ENCODE measurements at places on chromosomes 1 and 21. TPM values are rescaled to one million over a fixed set of nuclear protein-coding genes. Genes with fewer than 3 reads are reported as not detected.

GRCh38 chr1:19771350-19771749, 28.4 kb downstream of the TMCO4 start:
- no peak for DNase-seq

- no peak for DNase-seq
These were observed 53.2 kb downstream of the PRKCZ start for GRCh38 chr1:2103266-2103900.

DNA sequence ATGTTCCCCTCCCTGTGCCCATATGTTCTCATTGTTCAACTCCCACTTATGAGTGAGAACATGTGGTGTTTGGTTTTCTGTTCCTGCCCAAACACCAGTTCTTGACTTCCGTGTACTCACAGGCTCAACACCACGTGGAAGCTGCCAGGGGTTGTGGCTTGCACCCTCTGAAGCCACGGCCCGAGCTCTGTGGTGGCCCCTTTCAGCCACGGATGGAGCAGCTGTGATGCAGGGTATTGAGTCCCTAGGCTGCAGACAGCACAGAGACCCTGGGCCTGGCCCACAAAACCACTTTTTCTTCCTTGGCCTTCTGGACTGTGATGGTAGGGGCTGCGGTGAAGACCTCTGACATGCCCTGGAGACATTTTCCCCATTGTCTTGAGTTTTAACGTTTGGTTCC, 111.6 kb downstream of the SYT14 start:
- no peak for DNase-seq

DNA sequence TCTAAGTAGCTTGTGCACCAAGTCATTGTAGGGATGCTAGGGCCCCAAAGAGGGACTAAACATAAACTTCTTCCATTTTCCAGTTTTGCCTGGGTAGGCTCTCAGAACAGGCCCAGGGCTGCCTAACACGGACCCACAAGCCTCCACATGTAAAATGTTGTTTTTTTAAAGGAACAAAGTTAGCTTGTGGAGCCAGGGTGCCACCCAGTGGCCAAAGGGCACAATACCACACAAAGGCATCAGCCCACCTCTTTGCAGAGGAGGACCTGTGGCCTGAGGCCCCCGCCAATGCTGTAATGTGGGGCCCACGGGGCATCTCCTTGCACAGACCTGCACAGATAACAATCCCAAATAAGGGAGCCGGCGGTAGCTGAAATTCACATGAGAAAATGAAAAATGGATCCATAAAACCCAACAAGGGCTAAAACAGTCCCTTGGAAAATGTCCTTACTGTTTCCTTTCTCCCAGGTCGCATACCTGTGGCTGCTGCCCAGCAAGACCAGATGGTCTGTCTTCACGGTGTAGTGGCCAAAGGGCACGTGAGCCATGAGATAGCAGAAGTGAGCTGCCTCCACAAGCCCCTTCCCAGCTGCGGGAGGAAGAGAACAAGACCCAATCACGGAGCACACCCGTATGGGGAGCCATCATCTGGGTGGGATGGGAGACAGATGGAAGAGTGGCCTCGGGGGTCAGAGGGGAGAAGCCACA, 23.8 kb downstream of the SEC16B start:
- peak; percentile 60 for DNase-seq

- peak; percentile 79 for DNase-seq
These were observed 25.4 kb upstream of the TMEM54 start for GRCh38 chr1:32926562-32926961.

Gene BGLAP
- polyA plus RNA-seq = not detected
